ENCODE measurements at places on chromosomes 11 and 22.

GRCh38 chr11:83682611-83682973 is 396.4 kb upstream of the CCDC90B start:
- no peak for DNase-seq

DNA sequence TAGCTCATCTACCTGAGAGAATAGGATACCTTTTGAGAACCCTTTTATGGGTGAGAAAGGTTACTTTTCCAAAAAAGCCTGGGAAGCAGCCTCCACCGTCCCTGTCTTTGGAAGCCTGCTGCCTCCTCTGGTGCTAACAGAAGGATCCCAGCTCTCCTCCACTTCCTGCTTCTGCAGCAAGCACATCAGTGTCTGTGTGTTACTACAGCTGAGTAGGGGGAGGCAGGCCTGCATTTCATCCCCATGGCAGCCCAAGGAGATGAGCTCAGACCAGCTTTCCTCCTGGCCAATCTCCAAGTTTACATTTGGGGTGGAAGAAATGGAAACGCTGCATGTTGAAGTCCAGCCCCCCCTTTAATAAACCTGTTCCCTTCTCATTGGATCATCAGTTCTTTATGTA is 7.4 kb upstream of the CCDC34 start:
- DNase-seq: peak; percentile 8

DNA sequence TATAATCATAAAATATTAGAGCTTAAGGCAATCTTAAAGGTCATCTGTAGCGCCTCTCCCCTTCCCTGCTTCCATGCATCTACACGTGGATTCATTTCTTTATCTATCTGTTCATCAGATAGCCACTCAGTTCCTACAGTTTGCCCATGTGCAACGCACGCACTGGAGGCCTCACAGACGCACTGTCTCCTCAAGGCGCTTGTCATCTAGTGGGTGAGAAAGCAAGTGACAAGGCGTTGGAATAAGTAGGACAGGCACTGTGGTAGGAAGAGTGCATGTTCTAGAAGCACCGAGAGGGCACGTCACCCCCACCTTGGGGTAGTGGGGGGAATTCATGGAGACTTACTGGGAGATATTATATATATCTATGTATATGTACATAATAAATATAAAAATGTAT is 20.8 kb upstream of the JAM3 start:
- no peak for DNase-seq

DNA sequence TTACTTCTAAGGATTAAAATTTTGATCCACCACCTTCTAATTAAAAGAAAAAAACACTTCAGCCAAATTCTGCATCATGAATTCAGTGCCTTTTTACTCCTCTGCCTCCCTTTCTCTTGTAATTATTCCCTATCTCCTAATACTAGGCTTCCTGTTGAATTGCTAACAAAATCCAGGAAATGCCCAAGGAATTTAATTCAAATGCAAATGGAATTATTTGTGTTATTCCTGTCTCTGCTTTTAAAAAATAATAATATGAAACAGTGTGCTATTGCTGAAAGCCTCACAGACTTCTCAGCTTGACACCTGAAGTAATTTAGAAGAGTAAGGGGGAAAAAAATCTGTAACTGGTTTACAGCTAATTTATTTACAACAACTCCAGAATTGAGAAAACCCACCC is 85.5 kb downstream of the DLG2 start:
- no peak for DNase-seq

- no peak for DNase-seq
Measured at GRCh38 chr11:64722141-64723065, 594 bp downstream of the NRXN2 start.

Measured in NCI-H2029 (cell line).